ENCODE measurements at places on chromosomes 7 and 10.

DNA sequence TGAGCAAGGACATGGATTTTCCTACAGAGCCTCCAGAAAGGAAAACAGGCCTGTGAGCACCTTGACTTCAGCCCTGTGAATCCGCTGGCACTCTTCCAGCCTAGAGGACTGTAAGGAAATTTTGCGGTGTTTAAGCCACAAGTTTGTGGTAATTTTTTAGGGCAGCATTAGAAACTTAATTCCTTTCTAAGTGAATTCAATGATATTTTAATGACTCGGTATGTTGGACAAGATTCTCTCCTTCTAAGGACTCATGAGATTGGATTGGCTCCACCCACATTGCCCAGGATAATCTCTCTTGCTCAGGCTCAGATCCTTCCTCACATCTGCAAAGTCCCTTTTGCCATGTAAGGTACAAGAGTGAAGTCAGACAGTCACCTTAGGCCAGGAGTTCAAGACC is 4.5 kb downstream of the LYZL2 start:
- DNase-seq, result no peak

DNA sequence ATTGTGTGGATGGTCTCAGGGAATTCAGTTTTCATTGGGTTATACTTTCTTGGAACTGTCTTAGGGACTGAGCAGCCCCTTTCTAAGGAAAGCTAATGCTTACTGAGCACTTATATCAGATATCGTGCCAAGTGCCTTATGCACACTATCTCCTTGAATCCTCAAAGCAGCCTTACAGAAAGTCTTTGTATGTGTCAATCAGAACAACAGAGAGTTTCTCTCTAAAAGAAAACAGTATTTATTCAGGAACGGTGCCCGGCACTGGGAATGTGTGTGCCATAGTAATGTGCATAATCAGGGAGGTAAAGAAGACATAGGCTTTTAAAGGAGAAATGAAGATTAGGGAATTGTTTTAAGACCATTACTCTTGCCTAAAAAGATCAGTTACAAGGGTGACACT is 17.3 kb downstream of the ANTXRL start:
- no peak for DNase-seq

- DNase-seq, result no peak
Observed at GRCh38 chr7:90175667-90176066, 21.4 kb downstream of the STEAP1 start.

- DNase-seq, result no peak
Observed at GRCh38 chr7:2775376-2775775, 68.7 kb downstream of the GNA12 start.

DNA sequence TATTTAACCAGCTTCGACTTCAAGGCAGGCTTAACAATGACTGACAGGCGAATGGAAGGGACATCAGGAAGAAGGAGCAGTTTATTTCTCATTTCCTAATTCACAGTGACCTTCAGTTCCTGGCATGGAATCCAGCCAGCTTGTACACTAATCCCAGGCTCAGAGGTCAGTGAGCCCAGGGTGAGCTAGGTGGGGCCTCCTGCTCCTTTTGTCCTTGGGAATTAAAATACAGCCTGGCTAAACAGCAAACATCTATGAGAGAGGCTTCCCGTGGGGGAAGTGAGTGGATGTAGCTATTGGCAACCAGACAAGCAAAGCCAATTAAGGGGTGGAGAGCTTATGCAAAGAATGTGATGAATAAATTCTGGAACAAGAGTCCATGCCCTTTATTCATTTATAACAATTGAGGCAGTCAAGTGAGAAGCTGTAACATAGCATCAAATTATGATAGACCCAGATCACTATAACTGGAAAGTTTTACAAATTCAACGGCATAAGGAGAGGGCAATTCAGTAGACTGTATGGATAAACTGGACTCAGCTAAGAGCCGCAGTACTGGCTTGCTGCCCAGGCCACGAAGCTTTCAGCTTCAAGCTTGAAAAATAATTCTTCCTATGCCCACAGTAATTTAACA is 57.1 kb downstream of the STK17A start:
- DNase-seq, result no peak

GRCh38 chr10:114482480-114483304 is 78.4 kb upstream of the AFAP1L2 start:
- DNase-seq, result no peak

- DNase-seq, result no peak
Observed at GRCh38 chr10:17961551-17962422, 10.1 kb downstream of the SLC39A12 start.

DNA sequence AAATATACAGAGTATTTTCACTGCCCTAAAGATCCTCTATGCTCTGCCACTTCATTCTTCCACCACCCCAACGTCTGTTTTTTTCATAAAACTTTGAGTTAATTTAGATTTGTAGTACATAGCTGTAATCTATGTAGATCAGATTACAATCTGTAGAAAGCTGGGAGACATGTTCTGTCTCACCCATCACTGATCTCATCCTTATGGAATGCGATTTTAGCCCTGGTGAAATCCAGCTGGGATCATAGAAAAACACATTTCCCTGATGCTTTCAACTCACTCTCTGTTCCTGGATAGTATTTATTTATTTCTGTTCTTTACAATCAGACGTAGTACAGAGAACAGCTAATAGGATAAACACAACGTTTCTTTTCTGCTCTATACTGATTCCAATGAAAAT is 521.0 kb downstream of the KIF20B start:
- DNase-seq, result no peak

GRCh38 chr10:95266674-95267095 is 24.1 kb downstream of the PDLIM1 start:
- DNase-seq, result no peak

DNA sequence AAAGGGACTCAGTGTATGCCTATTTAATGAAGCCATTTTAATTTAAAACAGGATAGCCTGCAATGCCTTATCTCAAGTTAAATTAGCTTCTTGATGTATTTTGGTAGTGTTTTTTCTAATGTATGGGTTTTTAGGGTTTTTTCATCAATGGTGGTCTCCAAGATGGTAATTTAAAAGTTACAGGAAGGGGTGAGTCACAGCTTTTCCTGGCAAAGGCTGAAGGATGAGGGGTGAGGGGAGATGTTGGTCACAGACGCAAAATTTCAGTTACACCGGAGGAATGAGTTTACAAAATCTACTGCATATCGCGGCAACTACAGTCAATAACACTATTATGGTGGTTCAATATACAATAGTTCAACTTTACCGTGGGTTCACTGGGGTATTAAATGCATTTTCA is 31.6 kb downstream of the CCDC3 start:
- DNase-seq, result no peak

- DNase-seq, result no peak
Observed at GRCh38 chr10:93393211-93393610, 88.9 kb downstream of the MYOF start.

DNA sequence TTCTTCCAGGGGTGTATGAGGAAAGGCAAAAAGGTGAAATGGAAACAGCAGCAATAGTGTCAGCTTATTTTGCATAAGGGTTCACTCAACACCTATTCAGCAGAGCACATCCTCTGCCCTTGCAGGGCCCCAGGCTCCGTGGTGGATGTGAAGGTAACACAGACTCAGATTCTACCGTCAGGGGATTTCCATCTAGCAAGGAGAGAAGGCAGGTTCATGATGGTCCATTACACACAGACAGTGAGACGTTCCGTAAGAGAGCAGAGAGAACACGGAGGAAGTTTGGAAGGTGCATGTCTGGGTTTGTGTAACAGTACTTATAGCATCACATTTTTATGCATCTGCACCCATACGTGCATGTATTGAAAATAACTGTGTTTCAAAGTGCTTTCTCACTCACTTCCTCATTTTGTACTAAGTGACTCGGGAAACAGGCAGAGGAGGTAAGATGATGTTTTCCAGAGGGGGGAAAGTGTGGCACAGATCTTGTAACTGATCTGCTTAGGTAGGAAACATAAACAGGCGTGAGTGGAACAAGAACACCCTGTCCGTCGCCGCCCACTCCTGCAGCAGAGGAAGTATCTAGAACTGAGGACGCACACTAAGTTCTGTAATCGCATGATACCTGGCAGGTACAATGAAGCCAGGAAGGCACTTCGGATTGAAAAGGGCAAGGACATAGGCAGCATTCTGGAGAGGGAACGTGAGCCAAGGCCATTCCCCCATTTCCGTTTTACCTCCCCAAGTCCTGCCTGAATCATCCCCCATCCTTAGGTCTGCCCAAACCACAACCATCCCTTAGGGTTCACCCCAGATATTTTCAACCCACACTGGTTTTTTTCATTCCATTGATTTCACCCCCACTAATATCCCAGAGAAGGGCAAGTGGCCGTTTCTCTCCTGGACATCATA is 1.0 kb upstream of the ENO4 start:
- no peak for DNase-seq

GRCh38 chr7:73358590-73359275 is 30.8 kb downstream of the FKBP6 start:
- DNase-seq, result no peak

GRCh38 chr10:129993621-129994020 is 29.5 kb upstream of the EBF3 start:
- no peak for DNase-seq

DNA sequence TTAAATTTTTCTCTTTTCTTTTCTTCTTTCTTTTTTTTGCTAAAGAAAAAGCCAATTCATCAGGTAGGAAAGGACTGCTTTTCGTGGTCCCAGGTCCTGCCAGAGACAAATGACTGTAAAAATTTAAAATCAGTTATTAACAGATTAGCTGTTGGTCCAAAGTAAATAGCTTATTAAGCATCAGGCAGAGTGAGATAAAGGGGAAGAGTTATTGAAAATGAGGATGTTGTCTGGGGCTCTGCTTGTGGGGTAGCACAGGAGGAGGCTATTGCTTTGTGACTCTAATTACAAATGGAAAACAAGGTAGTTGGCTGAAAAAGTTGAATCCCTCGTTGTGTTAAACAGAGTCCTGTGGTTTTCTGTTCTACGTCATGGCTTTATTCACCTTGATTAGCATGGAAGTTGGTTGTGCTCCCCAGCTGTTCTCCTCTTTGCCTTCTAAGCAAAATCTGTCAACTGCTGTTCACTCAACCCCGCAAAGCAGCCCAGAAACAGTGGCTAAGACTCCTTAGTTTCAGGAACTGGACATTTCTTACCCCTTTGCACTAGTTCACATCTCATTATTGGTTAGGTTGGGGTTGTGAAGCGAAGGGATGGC is 128.9 kb downstream of the SNX10 start:
- no peak for DNase-seq

- DNase-seq, result no peak
Observed at GRCh38 chr7:42263971-42264370, 27.0 kb upstream of the GLI3 start.

DNA sequence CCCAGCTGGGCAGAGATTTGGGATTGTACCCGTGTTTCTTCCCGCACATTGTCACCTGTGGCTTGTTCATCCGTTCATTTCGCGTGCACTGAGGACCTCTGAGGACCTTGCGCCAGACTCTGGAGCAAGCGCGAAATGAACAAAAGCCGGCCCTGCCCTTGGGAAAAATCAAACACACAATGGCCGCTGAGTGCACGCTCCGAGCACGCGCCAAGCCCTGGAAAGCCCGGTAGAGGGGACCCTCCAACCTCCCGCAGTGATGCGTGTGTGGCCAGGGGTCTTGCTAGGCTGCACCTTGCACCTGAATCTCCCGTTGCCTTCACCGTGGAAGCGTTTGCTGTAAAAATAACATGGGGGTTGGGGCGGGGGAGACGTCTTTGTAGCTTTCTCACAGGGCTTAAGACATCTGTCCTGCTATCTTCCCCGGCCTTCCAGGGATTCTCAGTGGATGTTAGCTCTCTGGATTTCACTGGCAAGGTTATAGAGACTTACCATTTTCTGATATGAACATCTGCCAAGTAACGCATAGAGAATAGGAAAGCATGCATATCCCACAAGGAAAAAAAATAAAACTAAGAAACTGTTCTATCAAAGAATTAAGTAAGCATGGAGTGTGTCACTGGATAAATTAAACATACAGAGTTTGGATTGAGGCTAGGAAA is 37.3 kb downstream of the ZNF777 start:
- DNase-seq, result no peak

GRCh38 chr10:43211030-43211429 is 55.8 kb downstream of the RASGEF1A start:
- DNase-seq, result no peak

GRCh38 chr7:28112883-28113540 is 67.6 kb downstream of the JAZF1 start:
- DNase-seq, result no peak

- no peak for DNase-seq
Observed at GRCh38 chr7:51229106-51229537, 87.5 kb downstream of the COBL start.

DNA sequence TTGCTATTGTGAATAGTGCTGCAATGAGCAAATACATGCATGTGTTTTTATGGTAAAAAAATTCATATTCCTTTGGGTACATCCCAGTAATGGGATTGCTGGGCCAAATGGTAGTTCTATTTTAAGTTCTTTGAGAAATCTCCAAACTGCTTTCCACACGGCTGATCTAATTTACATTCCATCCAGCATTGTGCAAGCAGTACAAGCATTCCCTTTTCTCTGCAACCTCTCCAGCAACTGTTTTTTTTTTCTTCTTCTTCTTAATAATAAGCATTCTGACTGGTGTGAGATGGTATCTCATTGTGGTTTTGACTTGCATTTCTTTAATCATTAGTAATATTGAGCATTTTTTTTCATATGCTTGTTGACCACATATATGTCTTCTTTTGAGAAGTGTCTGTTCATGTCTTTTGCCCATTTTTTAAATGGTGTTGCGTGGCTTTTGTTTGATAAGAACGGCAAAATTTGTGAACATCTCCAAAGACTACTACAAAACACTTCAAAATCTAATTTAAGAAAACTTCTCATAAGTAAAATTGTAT is 136.1 kb upstream of the MYO3A start:
- DNase-seq, result no peak

DNA sequence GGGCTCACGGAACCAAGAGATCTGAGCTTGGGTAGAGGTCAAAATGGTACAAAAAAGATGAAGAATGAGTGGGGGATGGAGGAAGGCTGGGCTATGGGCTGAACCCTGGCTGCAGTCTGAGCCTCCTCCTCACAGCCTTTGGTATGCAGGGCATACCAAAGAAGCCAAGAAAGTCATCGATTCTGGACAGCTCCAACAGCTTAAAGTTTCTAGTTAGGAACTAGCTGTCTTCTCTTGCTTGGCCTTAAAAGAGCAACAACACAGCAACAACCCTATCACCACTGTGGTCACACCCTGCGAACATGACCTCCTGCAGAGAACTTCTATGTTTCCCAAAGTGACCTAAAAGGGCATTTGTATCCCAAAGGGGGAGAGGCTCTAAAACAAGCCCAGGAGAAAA is 126.1 kb upstream of the EFCAB10 start:
- no peak for DNase-seq

- no peak for DNase-seq
Observed at GRCh38 chr10:3292636-3293035, 120.1 kb upstream of the PITRM1 start.

DNA sequence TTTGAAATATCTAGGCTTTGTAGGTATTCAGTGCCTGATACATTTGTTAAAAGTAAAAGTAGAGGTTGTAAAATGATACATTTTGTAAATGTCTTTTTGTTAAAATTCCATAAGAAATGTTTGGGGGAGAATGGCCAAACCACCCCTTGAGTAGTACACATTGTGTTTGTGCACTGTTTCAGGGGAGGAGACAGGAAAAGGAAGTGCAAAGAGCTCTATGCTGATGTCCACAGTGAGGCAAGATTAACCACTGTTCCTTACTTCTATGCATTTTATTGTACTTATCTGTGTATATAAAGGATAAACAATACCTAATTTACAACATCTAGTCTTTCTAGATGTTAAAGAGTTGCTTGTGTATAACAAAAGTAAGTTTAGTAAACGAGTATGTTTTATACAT is 7.4 kb upstream of the CYCS start:
- no peak for DNase-seq

All from stimulated activated CD8-positive, alpha-beta memory T cell treated with anti-CD3 and anti-CD28 coated beads, Interleukin-4, amount 100 ng/mL, for 24 hours (primary cell).